ENCODE measurements at places on chromosomes 12 and 14.

GRCh38 chr14:65892315-65892714 is 479.8 kb downstream of the FUT8 start:
- DNase-seq, result no peak

DNA sequence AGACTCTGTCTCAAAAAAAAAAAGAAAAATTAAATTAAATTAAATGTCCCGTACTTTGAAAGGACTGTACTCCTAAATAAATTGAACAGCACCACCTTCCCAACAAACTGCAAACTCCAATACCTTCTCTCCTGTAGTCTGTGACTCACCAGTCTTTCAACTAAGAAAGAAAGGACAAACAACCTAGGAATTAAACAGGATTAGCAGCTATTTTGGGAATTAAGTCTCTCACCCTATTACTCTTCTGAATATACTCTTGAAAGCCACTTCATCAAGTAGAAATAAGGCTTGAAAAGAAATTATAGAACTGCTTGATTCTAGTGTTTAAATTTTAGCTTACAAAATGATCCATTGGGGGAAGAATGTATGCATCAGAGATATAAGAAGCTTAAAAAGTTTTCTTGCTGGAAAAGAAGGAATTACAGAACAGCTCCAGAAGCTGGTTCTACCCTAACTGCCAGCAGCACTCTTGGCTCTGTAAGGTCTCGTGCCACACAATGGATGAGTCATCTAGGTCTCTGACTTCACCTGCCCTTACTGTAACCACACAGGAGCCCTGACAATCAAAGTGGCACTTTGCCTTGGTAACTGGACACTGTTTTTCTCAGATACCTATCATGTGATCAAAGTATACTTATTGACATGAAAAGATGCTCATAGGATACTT is 57.0 kb upstream of the CERS5 start:
- peak; percentile 45 for DNase-seq

DNA sequence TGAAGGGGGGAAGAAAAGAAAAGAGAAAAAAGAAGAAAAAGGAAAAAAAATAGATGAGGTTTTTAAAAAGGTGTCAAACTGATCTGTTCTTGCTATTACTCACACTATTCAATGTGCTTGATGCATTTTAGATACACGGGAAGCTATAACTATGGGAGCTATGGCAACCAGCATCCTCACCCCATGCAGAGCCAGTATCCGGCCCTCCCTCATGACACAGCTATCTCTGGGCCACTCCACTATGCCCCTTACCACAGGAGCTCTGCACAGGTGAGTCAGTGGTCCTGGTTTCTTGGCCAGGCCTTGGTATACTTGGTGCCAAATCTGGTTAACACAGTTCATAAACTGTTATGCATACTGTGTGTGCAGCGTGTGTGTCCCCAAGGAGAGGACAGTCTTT is 24.0 kb upstream of the RIC8B start:
- no peak for DNase-seq

- no peak for DNase-seq
Observed at GRCh38 chr12:13536219-13536910, 339.8 kb downstream of the EMP1 start.

DNA sequence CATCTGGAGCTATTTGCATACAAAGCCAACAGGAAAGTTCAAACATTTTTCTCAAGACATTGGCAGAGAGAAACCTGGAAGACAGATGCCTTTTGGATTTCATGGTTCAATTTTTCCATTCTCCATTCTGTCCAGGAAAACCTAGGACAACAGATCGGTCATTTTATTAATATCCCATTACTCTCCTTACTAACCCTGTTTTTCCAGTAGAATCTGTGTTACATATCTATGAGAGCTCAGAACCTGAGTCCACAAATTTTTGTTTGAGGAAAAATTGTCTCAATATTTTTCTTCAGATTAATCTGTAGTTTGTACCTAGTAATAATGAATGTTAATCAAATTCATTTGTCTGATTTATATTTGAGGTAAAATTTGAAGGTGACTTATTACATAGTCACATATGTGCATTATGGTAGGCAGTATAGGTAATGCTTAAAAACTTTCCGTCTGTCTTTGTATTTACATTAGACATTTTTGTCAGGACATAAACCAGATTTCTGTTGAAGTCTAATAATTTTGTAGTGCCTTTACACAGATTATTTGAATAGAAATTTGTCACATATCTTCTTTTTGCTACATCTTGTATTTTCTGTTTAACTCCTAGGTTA is 75.3 kb downstream of the CCDC91 start:
- no peak for DNase-seq

DNA sequence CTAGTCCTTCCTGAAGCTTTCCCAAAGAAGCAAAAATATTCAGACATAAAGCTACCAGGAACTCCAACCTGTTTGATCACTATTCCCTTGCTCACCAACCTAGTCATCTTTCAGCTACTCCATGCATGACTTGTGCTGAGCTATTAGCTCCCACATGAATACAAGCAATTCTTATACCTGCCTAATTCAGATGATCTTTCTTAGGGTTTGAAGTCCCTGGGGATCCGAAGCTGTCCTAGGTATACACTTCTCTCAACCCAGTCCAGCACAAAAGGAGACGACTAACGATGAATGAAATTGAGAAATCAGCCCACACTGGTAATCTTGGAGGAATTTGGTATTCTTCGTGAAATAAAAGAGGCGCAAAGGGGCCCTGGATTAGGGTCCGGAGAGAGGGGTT is 631 bp upstream of the PTGR2 start:
- no peak for DNase-seq

DNA sequence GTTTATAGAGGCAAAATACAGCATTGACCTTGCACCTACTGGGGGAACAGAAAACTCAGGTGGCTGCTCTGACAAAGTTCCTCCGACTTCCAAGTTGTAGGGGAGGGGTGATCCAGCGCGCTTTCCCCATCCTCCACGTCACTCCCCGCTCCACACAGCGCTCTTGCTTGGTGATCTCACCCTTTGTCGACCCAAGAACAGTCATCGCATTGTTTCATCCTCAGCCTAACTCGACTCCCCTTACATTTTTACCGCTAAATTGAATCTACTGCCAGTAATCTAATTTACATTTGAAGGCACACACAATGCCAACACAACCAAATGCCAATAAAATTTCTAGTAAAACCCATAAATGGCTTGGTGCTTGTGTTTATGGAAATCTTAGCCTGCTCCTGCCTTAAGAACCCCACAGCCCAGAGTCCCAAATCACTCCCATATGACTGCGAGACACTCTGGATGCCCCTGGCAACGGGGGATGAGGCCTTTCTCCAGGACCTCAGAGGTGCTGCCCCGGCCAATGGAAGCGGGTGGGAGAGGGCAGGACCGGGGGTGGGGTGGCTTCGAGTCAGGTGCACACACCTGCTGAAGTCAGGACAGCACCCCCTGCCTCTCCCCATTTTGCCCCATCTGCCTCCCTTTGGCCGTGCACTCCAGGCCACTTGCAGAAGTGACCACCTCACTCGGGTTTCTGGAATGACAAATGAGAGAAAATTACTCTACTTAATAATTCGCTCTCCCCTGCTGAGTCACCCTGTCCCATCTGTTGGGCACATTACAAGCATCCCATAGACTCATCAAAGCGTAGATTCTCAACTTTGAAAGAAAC is 98.2 kb upstream of the GSC start:
- DNase-seq, result no peak

Data from activated naive CD4-positive, alpha-beta T cell treated with Interleukin-2 at 50 U/mL for 16 hours (primary cell).